ENCODE measurements at places on chromosomes 1 and 21.

DNA sequence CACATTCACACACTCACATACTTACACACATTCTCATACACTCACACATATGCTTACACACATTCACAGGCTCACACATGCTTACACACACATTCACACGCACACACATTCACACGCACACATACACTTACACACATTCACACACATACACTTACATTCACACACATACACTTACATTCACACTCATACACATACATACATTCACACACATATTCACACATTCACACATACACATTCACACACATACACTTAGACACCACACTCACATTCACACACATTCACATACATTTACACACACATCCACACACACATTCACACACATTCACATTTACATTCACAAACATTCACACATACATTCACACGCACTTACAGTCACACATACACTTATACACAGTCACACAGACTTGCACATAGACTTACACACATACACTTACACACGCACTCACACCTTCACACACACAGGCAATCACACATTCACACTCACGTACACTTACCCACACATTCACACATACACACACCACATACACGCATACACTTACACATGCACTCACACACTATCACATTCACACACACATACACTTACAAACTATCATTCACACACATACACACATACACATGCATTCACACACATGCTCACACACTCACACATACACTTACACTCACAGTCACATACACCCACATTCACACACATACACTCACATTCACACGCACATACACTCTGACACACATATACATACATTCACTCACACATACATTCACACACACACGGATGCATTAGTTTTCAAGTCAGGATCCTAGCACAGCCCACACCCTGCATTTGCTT lies 16.8 kb downstream of the PDE9A start:
- no peaks in the 10 kb centered on the region for H3K36me3 ChIP-seq
- H3K4me3 ChIP-seq, result no peak overlapping the region
- no peak for DNase-seq
- H3K4me1 ChIP-seq, result peaks cover 9% of the 10 kb centered on the region
- H3K27ac ChIP-seq, result no peak overlapping the region

- no peak for DNase-seq
- no peaks in the 10 kb centered on the region for H3K27me3 ChIP-seq
- no peak overlapping the region for H3K4me3 ChIP-seq
- no peaks in the 10 kb centered on the region for H3K36me3 ChIP-seq
- no peak overlapping the region for H3K27ac ChIP-seq
Measured at GRCh38 chr1:218407630-218408029, 62.5 kb downstream of the TGFB2 start.

GRCh38 chr1:39524591-39525365 lies 33.3 kb downstream of the BMP8A start:
- no peaks in the 10 kb centered on the region for H3K36me3 ChIP-seq
- H3K4me3 ChIP-seq, result no peak overlapping the region
- no peaks in the 10 kb centered on the region for H3K27me3 ChIP-seq
- no peaks in the 10 kb centered on the region for H3K4me1 ChIP-seq
- H3K27ac ChIP-seq, result no peak overlapping the region

DNA sequence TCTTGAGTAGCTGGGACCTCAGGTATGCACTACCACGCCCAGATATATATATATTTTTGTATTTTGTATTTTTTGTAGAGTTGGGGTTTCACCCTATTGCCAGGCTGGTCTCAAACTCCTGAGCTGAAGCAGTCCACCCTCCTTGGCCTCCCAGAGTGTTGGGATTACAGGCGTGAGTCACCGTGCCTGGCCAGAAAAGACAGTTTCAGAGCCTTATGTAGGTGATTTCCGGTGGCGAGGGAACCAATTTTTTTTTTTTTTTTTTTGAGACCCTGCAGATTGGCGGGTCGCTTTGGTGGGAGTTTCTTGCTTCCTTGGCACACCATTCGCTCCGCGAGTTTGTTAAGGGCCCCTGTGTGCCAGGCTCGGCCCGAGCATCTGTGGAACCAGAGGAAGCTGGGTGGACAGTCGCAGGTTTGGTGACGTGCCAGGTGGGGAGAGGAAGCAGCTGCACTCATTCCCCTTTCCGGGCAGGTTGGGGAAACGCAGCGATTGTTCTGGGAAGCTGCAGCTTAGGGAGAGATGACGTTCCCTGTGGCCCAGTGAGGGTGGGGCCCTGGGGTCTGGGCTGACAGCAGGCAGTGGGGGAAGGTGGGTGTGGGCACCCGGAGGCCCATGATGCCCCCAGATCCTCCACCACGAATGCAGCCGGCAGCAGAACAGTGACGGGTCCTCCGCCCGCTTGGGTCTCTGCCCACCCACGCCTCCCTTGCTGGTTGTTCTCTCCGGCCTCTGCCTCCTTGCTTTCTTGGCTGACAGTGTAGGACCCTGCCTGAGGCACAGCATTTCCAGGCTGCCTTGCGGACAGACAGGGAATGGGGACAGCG lies 25.1 kb downstream of the SPSB1 start:
- no peaks in the 10 kb centered on the region for H3K36me3 ChIP-seq
- no peaks in the 10 kb centered on the region for H3K27me3 ChIP-seq
- DNase-seq, result no peak
- H3K4me1 ChIP-seq, result no peaks in the 10 kb centered on the region

DNA sequence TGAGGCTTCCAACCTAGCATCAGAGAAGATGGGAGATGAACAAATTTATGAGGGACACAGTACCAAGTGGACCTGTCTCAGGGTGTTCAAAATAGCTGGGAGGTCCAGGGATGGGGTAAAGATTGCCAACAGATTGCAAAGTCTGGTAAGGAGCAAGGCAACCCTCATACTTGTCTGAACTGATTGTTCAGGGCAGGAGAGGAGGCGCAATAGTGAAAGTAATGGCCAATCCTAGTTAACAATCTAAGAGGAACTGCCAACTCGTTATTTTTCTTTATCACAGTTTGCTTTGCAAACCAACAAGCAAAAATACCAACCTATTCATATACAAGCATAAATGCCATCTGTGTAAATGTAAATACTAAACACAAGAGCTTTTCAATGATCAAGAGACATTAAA lies 78.4 kb upstream of the S1PR1 start:
- no peak overlapping the region for H3K4me3 ChIP-seq
- no peak overlapping the region for H3K27ac ChIP-seq
- H3K27me3 ChIP-seq, result no peaks in the 10 kb centered on the region
- no peak for DNase-seq
- H3K36me3 ChIP-seq, result no peaks in the 10 kb centered on the region

- H3K4me3 ChIP-seq, result no peak overlapping the region
- no peaks in the 10 kb centered on the region for H3K36me3 ChIP-seq
- no peaks in the 10 kb centered on the region for H3K4me1 ChIP-seq
- no peak overlapping the region for H3K27ac ChIP-seq
Measured at GRCh38 chr1:25808481-25809244, 8.7 kb downstream of the SELENON start.

GRCh38 chr1:39609618-39610331 lies 29.7 kb downstream of the HEYL start:
- H3K4me1 ChIP-seq, result no peaks in the 10 kb centered on the region
- no peaks in the 10 kb centered on the region for H3K27me3 ChIP-seq
- H3K4me3 ChIP-seq, result no peak overlapping the region
- peak; percentile 54 for DNase-seq

GRCh38 chr1:199422206-199422605 lies 605.3 kb upstream of the NR5A2 start:
- H3K27ac ChIP-seq, result no peak overlapping the region
- no peaks in the 10 kb centered on the region for H3K4me1 ChIP-seq

- no peak overlapping the region for H3K27ac ChIP-seq
- no peak overlapping the region for H3K4me3 ChIP-seq
Measured at GRCh38 chr1:115593365-115594259, 48.2 kb upstream of the VANGL1 start.

- no peaks in the 10 kb centered on the region for H3K4me1 ChIP-seq
- DNase-seq, result no peak
- no peaks in the 10 kb centered on the region for H3K27me3 ChIP-seq
- no peaks in the 10 kb centered on the region for H3K36me3 ChIP-seq
Measured at GRCh38 chr21:46388896-46389295, 64.9 kb downstream of the PCNT start.

- no peaks in the 10 kb centered on the region for H3K27me3 ChIP-seq
- H3K4me1 ChIP-seq, result no peaks in the 10 kb centered on the region
- H3K27ac ChIP-seq, result no peak overlapping the region
- no peak for DNase-seq
- no peak overlapping the region for H3K4me3 ChIP-seq
- H3K36me3 ChIP-seq, result no peaks in the 10 kb centered on the region
Measured at GRCh38 chr1:245704765-245705164, 550.0 kb downstream of the KIF26B start.

- DNase-seq, result no peak
- H3K36me3 ChIP-seq, result no peaks in the 10 kb centered on the region
- H3K27me3 ChIP-seq, result no peaks in the 10 kb centered on the region
- no peak overlapping the region for H3K4me3 ChIP-seq
- no peak overlapping the region for H3K27ac ChIP-seq
- no peaks in the 10 kb centered on the region for H3K4me1 ChIP-seq
Measured at GRCh38 chr1:176778056-176778455, 315.1 kb downstream of the PAPPA2 start.

- H3K36me3 ChIP-seq, result no peaks in the 10 kb centered on the region
- no peak for DNase-seq
- H3K27ac ChIP-seq, result no peak overlapping the region
- no peaks in the 10 kb centered on the region for H3K27me3 ChIP-seq
- H3K4me3 ChIP-seq, result no peak overlapping the region
Measured at GRCh38 chr1:171220081-171220420, 28.2 kb upstream of the FMO1 start.

DNA sequence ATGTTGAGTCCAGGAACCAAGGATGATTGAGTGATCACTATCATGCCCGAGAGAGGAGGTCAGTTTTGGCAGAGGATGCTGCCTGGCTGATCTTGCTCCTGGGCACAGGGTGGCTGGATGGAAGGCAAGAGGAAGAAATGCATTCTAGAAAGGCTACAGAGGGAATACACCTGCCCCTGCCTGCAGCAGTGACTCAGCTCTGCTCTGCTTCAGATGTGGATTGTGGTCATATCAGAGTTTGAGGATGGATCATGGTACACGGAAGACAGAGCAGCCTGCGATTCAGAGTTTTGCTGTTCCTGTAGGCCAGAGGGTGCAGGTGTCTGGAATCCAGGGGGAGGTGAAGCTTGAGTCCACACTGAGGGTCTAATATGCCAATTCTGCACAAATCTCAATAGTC lies 37.2 kb downstream of the PCP4 start:
- H3K4me1 ChIP-seq, result no peaks in the 10 kb centered on the region
- no peak overlapping the region for H3K4me3 ChIP-seq
- no peak for DNase-seq
- H3K36me3 ChIP-seq, result no peaks in the 10 kb centered on the region

DNA sequence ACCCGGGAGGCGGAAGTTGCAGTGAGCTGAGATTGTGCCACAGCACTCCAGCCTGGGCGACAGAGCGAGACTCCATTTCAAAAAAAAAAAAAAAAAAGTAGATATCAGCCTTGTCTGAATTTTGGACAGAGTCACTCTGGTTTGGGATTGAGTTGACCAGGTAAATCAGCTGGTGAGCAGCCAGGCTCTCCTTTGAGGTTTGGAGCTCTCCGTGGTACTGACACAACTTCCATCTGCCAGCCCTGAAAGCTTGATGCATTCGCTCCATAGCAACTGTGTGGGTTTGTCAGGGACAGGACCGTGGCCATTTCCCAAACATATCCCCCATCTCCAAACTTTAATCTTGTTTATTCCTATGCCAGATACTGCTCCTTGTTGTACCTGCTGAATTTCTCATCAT lies 155.2 kb downstream of the DMRTA2 start:
- no peak overlapping the region for H3K4me3 ChIP-seq
- H3K27ac ChIP-seq, result no peak overlapping the region
- H3K36me3 ChIP-seq, result no peaks in the 10 kb centered on the region

DNA sequence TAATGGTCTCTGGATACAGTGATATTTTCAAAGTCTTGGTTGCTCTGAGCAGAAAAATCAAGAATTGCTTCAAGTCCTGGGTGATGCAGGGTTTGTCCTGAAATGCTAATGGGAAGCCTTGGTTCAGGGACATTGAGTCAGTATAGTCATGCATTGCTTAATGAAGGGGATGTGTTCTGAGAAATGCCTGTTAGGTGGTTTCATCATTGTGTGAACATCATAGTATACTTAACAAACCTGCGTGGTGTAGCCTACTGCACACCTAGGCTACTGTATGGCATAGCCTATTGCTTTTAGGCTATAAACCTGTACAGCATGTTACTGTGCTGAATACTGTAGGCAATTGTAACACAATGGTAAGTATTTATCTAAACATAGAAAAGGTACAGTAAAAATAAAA lies 36.4 kb downstream of the TBCE start:
- no peaks in the 10 kb centered on the region for H3K36me3 ChIP-seq
- H3K4me1 ChIP-seq, result peaks cover 16% of the 10 kb centered on the region
- no peak for DNase-seq

- H3K27ac ChIP-seq, result no peak overlapping the region
- H3K4me1 ChIP-seq, result no peaks in the 10 kb centered on the region
- no peak overlapping the region for H3K4me3 ChIP-seq
- no peak for DNase-seq
- H3K27me3 ChIP-seq, result no peaks in the 10 kb centered on the region
Measured at GRCh38 chr21:41235201-41235600, 67.2 kb downstream of the BACE2 start.

GRCh38 chr21:23743821-23744220 lies 1863.5 kb downstream of the MRPL39 start:
- no peak overlapping the region for H3K27ac ChIP-seq
- no peak for DNase-seq
- H3K4me3 ChIP-seq, result no peak overlapping the region
- H3K27me3 ChIP-seq, result no peaks in the 10 kb centered on the region

GRCh38 chr1:203453016-203453415 lies 22.6 kb upstream of the PRELP start:
- H3K4me1 ChIP-seq, result no peaks in the 10 kb centered on the region
- H3K27ac ChIP-seq, result no peak overlapping the region
- no peaks in the 10 kb centered on the region for H3K27me3 ChIP-seq
- H3K36me3 ChIP-seq, result no peaks in the 10 kb centered on the region
- DNase-seq, result no peak

DNA sequence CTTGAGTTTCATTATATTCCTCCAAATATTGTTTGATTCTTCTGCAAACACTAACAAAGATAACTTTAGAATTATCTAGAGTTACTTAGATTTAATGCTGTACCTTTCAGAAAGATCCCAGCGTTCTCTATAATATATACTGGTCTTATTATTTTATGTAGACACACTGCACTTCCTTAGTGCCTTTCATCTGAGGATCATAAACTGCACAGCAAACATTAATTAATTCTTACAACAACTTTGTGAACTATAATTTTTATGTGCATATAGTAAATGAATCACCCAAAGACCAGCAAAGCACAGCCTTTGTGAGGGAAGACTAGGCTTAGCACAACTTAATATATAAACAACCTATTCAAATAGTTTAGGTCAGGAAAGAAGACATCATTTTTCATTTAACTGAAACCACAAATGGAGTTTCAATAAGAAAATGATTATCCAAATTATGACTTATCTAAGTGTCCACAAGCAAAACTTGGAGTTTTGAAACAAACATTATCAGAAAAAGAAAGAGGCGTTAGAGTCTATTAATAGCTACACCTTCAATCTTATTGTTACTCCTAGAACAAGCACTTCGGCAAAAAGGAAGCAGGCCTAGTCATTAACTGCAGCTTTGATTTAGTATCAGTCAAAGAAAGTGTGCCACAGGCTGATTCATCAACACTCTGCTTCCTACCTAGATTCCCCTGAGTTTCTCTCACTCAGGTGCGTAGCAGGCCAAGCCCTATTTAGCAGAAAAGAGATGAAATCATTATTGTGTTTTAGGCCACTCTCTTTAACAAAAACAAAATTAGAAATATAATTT lies 22.5 kb upstream of the RC3H1 start:
- H3K27me3 ChIP-seq, result no peaks in the 10 kb centered on the region
- no peaks in the 10 kb centered on the region for H3K4me1 ChIP-seq
- H3K36me3 ChIP-seq, result no peaks in the 10 kb centered on the region
- DNase-seq, result no peak
- H3K4me3 ChIP-seq, result no peak overlapping the region
- H3K27ac ChIP-seq, result no peak overlapping the region
